A549 treated with Mapracorat at 1 μM for 4 hours (cell line): ENCODE measurements at places on chromosomes 1 and 21. TPM values are rescaled to one million over a fixed set of nuclear protein-coding genes. Genes with fewer than 3 reads are reported as not detected.

HCN3 gene
- total RNA-seq, result 4.0 to 6.8 TPM (median 4.6 TPM) in 5 replicates

RGS13 gene
- not detected in 5 replicates for total RNA-seq

TMEM125 gene
- total RNA-seq, result not detected in 5 replicates

NGF gene
- 1.0 to 1.7 TPM (median 1.3 TPM) in 5 replicates for total RNA-seq

LIPI gene
- not detected in 5 replicates for total RNA-seq

KRTAP7-1 gene
- total RNA-seq, result not detected in 5 replicates
